Esophagus squamous epithelium (tissue), 5 donors: ENCODE measurements at places on chromosomes 13 and 19.

GRCh38 chr13:44692173-44692713 is 116.1 kb upstream of the TSC22D1 start:
- DNase-seq = no peak

- DNase-seq = no peak
Observed at GRCh38 chr13:72168126-72168855, 301.3 kb upstream of the DACH1 start.

GRCh38 chr19:435707-436412 is 25.0 kb downstream of the SHC2 start:
- DNase-seq = no peak

- no peak for DNase-seq
Observed at GRCh38 chr19:18589380-18590272, 1.0 kb downstream of the REX1BD start.

GRCh38 chr19:35144600-35145436 is 1.8 kb downstream of the FXYD7 start:
- DNase-seq = no peak

DNA sequence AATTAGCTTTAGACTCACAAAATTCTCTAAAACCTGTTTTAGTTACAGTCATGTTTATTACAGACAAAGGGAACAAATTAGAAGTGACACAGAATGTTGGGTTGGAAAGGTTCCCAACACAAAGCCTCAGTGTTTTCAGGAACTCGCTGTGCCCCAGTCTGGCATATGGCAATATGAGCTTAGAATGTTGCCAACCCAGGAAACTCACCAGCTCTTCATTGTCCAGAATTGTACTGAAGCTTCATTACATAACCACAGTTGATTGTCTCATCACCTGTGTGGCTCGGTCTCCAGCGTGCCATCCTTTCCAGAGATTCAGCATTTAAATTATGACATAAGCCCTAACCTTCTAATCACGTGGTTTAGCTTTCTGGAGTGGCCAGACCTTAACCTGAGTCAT is 19.1 kb downstream of the ZNF264 start:
- DNase-seq = no peak

- no peak for DNase-seq
Observed at GRCh38 chr19:45492137-45492626, 4.7 kb downstream of the RTN2 start.

DNA sequence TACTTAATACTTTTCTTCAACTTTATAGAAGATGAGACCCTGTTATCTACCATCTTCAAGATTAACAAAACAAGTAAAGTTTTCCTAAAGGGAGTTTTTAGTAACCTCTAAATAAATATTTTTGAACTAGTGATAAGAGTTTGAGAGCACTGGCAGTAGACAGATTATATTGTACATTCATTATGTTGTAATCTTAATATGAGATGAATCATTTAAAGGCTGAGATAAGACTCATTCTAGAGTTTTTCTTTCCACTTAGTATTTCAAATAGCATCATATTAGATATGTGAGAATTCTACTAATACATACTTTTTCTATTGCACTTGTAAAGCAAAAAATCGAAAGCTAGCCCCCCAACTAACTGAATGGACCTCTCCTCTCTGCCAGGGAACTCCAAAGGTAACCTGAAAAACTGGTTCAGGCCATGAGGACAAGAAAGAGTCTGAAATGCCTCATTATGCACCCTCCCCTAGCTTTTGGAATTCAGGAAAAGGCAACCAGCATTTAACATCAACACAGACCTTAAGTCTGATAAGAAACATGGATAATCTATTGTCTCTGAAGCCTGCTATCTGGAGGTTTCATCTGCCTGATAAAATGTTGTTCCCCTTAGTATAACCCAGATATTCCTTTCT is 875.4 kb upstream of the SLC10A2 start:
- DNase-seq = no peak

DNA sequence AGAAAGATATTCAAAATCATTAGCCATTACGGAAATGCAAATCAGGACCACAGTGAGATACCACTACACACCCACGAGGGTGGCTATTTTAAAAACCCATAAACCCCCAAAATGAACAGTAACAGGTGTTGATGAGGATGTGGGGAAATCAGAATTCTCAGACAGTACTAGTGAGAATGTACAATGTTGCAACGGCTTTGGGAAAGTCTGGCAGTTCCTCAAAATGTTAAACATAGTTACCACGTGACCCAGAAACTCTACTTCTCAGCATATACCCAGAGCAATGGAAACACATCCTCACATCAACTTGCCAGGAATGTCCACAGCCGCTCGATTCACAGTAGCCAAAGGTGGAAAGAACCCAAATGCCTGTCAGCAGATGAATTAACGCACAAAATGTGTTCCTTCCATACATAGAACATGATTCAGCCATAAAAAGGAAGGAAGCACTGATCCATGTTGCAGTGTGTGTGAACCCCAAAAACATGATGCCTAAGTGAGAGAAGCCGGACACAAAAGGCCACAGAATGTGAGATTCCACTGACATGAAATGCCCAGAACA is 7.0 kb downstream of the PLVAP start:
- DNase-seq = no peak

GRCh38 chr19:4425537-4425936 is 23.1 kb downstream of the CHAF1A start:
- DNase-seq = no peak

DNA sequence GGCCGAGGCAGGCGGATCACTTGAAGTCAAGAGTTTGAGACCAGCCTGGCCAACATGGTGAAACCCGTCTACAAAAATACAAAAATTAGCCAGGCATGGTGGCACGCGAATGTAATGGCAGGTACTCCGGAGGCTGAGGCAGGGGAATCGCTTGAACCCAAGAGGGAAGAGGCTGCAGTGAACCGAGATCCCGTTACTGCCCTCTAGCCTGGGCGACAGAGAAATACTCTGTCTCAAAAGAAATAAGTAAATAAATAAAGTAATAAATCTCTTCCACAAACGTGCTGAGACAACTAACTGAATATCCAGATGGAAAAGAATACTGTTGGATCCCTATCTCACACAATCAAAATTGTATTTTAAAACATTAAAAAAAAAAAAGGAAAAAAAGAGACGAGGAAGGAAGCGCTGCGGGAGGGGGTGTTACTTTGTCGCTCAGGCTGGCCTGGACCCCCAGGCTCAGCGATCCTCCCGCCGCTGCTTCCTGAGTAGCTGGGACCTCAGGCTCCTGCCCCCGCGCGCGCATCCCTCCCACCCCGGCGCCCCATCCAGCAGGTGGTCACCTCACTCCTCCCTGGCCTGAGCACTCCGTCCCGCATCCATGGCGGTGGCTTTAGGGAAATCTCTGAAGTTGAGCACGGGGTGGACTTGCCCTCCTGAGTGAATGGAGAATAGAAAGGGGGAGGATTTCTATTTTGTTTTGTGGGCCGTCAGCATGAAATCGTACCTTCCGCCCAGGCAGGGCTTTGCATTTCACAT is 628 bp upstream of the ZNF813 start:
- no peak for DNase-seq

- no peak for DNase-seq
Observed at GRCh38 chr19:2982983-2983350, 5.6 kb downstream of the TLE6 start.
